LHCN-M2 (cell line): ENCODE measurements at places on chromosomes 4 and X.

GRCh38 chr4:159937595-159937994 lies 834.7 kb downstream of the RAPGEF2 start:
- DNase-seq: peak; percentile 55

DNA sequence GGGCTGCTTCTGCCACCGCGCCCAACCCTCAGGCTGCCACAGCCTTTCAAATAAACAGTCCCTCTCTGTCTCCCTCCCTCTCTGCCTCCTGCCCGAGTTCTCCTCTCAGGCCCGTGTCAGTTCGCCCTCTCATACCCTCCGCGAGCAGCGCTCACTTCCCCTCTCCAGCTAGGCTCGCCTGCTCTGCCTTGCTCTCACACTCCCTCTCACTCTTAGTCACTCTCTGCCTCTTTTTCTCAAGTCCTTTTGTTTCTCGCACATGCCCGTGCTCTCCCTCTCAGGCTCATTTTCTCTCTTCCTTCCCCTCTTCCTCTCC lies 3.2 kb downstream of the EFNB1 start:
- DNase-seq: peak; percentile 49

- DNase-seq: no peak
Observed at GRCh38 chr4:47486231-47486673, 1.2 kb downstream of the ATP10D start.

DNA sequence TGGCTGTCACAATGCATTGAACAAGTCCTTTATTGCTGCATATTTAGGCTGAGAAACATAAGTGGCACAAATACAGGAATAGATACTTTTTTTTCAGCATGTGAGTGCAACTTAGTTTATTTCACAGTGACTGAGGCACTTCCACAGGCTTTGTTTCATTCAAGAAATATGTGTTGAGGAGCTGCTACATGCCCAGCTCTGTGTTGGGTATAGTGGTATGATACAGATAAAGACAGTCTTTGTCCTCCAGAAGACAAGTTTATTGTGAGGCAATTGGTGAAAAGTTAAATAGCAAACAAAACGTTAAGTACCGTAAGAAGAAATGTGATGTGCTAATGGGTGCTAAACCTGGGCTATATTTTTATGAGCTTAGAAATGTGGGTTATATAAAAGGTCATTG lies 186.4 kb downstream of the SPRY1 start:
- no peak for DNase-seq

GRCh38 chr4:3010577-3010976 lies 47.2 kb downstream of the GRK4 start:
- DNase-seq: peak; percentile 3

DNA sequence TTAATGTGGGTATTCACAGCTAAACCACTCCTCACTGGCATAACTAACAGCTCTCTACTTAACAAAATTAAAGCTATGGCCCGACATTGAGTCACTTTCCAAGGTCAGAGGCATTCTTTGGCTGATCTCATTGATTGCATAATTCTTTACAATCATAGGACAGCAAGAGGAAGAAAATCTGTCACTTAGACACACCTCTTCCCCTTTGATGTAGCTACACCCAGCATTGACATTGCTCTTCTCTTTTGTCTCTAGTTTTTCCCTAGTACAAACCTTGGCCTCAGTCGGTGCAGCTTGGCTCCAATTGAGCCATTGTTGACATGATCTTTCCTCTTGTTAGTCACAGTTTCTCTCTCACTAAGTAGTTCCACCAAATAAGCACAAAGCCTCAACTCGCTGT lies 313.3 kb upstream of the ACTRT1 start:
- DNase-seq: no peak

DNA sequence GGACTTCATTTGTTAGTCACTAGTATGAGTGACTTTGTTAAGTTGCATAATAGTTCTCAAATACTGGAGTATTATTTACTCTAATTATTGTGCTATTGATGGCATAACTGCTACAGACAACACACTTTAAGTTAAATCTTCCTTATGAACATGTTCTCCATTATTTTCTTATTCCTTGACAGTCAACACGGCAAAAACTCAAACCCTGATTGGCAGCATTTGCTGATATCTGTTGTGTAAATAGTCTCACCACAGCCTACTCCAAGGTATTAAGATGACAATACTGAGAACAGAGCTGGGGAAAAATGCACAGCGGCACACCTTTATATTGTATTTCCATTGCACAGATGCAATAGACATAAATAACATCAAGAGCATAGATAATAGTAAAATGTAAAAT lies 568.0 kb upstream of the AADAT start:
- no peak for DNase-seq

GRCh38 chrX:15016051-15016450 lies 142.8 kb downstream of the MOSPD2 start:
- DNase-seq: no peak
